Spinal cord (tissue), 10 donors: ENCODE measurements at places on chromosomes 12 and 14.

GRCh38 chr12:25771041-25771440 is 187.4 kb upstream of the RASSF8 start:
- no peak for DNase-seq

- no peak for DNase-seq
Observed at GRCh38 chr14:62030387-62030786, 268.2 kb downstream of the SNAPC1 start.

- DNase-seq: no peak
Observed at GRCh38 chr12:66916189-66916588, 237.3 kb upstream of the GRIP1 start.

GRCh38 chr12:98352218-98352811 is 163.1 kb upstream of the TMPO start:
- DNase-seq: no peak

DNA sequence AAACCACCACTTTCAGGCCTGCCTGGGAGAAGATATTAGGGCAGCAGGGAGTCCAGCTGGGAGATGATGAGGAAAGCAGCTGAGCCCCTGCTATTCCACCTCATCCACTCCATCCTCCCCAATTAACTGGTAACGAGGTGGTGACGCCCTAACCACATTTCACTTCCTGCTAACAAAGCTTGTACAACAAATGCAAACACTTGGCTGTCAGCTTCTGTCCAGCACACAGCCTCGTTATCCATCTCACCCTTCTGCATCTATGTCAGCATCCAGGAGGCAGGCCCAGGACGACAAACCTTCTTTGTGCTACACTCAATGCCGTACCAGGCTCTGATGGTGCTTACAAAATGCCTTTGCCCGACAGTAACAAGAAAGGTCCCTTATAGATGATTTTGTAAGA is 225.4 kb downstream of the APAF1 start:
- DNase-seq: no peak

DNA sequence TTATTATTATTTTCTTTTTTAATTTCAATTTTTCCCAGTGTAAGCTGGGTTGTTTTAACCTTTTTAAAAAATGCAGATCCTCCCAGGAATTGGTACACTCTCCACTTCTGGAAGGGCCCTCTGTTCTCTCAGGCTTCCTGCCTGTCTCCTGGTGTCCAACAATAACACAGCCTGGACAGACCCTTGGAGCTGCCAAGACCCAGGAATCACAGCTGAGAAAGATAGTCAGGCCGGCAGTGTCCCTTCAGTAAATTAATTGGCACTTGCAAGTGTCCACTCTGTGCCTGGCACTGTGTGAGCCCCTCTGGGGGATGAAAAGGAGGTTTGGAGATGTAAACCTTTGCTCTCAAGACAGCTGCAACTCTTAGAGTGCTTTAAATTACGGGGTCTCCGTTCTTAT is 113.3 kb downstream of the SMOC1 start:
- DNase-seq: no peak

GRCh38 chr14:50530358-50530757 is 2.0 kb downstream of the MAP4K5 start:
- DNase-seq: no peak

GRCh38 chr14:94875256-94875655 is 105.3 kb upstream of the GSC start:
- no peak for DNase-seq

DNA sequence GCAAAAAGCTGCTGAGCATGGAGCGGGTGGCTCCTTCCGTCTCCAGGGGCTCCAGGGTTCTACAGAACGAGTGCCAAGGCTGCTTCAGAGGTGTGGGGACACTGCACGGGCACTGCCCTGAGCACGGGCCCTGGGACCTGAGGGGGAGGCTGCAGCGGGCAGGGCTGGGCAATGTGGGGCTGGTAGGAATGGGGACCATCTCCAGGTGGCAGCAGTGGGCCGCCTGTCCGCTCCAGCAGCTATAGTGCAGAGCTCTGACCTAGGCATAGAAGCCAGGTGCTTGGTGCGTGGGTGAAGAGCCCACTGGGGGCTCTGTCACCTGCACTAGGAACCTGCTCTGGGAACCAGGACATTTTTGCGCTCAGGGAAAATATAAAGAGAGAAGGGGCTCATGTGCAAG is 22.3 kb downstream of the HDAC7 start:
- peak; percentile 29 for DNase-seq

DNA sequence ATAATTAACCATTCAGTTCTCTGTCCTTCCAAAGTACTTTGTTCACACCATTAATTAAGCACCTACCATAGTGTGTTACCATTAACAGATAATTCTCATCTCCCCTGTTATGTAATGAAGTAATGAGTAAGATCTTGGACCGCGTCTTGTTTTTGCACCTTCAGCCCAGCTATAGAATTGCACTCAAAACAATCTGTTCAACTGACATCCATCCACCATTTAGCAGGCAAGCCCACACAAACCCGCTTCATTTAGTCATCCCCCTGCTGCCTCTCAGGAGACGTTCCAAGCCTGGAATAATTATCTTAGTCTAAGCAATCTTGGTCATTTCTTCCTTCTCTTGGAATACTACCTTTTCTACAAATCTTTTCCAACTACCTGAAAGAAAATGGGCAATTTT is 74.4 kb downstream of the DUSP16 start:
- DNase-seq: no peak

GRCh38 chr12:116099652-116100432 is 177.7 kb downstream of the MED13L start:
- DNase-seq: no peak

- no peak for DNase-seq
Observed at GRCh38 chr12:53624956-53625355, 1.2 kb downstream of the ATF7 start.

DNA sequence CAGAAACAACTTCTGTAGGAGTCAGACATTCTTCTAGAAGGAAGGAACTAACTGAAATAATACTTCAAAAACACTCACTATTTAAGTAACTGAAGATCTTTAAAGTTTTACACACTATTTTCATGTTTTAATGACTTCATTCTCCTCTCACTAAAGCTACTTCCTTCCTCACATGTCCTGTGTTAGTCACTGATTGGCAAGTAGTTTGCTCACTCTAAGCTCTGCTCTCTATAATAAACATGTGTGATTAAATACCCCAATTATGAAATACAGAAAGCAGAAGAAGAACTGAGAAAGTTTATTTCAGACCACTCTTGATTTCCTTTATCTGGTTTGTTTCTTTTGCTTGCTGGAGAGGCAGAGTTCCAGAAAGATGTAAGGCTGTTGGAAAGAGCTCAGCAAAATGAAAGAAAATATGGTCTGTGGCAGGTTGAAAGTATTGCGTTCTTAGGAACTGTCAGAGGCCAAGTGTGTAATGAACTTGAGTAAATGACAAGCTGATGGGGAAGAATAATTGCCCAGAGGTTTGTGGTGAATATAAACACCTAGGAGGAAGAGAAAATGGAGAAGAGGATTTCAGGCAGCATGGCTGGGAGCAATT is 522.0 kb upstream of the SEL1L start:
- DNase-seq: peak; percentile 20

DNA sequence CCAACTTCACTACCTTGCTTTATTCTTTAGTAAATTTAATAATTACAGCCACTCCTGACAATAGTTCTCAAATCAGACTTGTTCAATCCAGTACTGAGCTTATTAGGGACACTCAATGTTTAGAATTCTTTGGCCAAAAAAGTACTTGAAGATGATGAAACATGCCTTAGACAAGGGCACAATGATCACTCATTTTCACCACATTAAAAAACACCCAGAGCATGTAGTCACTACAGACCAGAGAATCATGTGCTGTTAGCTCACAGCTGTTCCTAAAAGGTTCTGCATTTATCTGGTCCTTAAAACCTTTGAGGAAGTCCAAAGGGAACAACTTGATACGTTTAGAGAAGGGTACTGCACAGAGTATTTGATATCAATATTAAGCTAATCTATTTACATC is 98.7 kb downstream of the INSM2 start:
- no peak for DNase-seq

- DNase-seq: no peak
Observed at GRCh38 chr12:89552376-89552775, 26.5 kb upstream of the POC1B start.

GRCh38 chr12:17691369-17691768 is 398.6 kb downstream of the RERGL start:
- no peak for DNase-seq

DNA sequence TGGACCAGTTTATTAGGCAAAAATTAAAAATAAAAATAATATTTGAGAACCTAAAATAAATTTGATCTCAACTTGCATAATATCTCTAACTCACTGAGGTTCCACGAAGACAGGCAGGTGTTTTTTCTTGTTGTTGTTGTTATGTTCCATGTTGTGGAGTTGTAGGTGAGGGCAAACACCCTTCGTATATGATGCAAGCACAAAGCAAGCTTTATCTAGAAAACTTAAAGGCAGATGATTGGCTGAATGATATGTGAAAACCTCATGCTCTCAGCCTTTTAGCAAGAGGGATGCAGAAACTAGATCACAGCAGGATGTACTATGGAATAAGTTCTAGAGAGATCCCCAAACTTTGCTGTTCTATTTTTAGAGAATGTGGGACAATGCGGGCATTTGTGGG is 502.7 kb downstream of the ETNK1 start:
- DNase-seq: no peak

GRCh38 chr14:60164712-60165546 is at the start of gene DHRS7:
Gene DHRS7, minus strand, starts transcription at chr14:60165398. Its CDS starts 89 bp downstream, at chr14:60165309.
- DNase-seq: no peak

DNA sequence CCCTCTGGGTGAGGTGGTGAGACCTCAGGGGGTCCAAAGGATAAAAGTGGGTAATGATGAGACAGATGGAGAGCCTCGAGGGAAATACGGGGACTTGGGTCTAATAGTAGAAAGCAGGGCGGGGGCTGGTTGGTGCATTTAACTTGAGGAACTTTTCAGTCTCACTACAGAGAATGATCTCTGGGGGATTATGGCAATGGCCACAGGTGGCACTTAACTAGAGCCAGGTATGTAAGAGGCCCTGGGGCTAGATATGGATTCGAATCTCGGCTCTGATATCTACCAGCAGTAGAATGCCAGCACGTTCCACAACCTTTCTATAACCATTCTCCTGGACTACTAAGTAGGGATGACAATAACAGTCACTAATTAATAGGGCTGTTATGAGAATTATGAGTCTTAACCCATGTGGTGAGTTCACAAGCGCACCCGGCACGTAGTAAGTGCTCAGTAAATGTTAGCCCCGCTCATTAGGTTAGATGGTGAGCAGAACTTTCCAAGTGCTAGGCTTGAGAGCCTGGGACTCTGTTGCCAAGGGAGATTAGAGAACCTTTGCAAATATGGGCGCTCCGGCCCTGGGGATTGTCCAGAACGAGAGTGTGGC is 888 bp upstream of the PLXNC1 start:
- peak; percentile 43 for DNase-seq

DNA sequence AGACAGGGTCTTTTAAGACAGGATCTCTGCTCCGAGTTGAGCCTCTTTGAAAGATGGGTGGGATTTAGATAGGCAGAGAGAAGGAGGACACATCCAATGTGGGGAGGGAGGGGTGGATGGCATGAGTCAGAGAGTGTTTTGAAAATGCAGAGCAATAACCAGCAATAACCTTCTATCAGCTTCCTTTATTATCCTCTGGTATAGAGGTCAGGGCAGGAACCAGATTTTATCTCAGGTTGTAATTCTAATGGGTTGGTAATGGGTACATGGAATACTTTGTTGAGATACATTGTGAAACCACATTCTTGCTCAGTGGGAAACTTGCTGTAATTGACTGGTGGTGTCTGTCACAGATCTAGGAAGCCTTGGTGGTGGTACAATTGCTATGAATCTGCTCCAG is 37.6 kb upstream of the CCDC63 start:
- no peak for DNase-seq

DNA sequence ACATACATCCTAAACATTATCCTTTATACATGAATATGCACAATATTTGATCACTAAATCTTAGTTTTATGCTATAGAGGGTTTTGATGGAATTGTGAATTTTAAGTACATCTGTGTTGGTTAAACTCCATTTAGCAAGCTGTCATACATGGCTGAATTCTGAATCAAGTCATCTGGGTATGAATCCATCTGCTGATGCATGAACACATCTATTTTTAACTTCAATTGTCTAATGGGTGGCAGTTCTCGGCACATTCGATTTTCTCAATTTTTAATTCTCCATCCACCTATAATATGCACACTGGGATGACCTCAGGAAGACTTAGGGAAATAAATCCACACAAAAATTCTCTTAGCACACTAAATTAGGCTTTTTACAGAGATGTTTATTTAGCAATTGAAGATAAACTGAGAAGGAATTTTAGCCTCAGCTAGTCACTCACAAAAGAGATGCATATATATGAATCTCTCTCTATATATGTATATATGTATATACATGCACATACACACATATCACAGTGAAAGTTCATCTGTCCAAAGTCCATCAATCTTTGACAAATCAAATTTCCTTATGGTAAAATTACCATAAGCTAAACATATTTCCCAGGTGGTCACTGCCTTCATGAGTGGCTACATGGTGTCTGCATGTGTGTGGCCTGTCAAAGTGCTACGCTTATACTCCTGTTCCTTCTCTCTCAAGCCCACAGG is 44.5 kb upstream of the VPS33A start:
- DNase-seq: peak; percentile 63

DNA sequence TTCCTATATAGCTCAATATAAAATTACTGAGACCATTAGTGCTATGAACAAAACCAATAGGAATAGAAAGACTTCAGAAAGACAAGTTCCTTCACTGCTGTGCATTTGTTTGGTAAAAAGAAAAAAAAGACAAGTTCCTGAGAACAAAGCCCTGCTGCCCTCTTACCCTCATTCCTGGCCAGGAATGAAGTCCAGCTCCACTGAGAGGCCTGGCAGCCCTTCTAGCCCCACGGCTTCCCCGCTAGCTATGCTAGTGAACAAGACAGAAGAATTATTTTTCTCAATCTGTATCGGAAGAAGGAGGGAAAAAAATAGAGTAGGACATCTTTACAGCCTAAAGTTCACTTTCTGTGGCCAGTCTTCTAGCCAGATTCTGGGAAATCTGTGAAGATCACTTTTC is 1.6 kb downstream of the MFAP5 start:
- no peak for DNase-seq

GRCh38 chr14:57297852-57298251 is 29.1 kb downstream of the AP5M1 start:
- DNase-seq: no peak

DNA sequence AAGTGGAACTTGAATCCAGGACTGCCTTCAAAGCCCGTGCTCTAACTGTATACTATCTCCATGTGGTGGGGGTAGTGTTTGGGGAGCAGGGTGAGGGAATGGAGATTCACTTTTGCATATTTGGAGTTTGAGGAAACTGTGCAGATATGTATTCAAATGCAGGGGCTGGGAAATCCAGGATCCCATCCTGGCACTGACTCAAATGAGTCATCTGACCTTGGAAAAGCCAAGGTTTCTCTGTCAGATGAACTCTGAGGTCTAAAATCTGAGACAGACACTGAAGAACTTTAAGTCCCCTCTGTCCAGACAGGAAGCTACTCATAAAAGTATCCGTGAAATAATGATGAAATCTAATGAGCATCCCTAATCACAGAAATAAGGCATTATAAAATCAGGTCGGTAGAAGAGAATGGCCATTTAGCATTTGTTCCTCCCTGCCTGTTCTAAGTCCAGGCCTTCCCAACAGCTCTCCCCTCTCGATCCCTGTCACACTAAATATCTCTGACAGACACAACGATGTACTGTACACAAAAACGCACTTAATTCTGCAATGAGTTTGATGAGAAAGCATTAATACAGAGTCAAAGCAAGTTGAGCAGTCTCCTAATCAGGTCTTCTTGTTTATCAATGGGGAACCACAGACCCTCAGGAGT is 14.4 kb downstream of the NIN start:
- DNase-seq: no peak
